ENCODE measurements at places on chromosomes 11 and 22. TPM values are rescaled to one million over a fixed set of nuclear protein-coding genes. Genes with fewer than 3 reads are reported as not detected.

- DNase-seq: no peak
Observed at GRCh38 chr11:44716256-44716655, 10.5 kb upstream of the TSPAN18 start.

GRCh38 chr11:8871171-8871775 lies 39.7 kb upstream of the AKIP1 start:
- no peak for DNase-seq

- DNase-seq: no peak
Observed at GRCh38 chr11:101863361-101863760, 51.4 kb upstream of the CEP126 start.

- no peak for DNase-seq
Observed at GRCh38 chr11:87394924-87395323, 357.2 kb downstream of the TMEM135 start.

The CLDN5 gene
- not detected for total RNA-seq

- peak; percentile 21 for DNase-seq
Observed at GRCh38 chr11:63813563-63814382, 517 bp downstream of the SPINDOC start.

The OR52A1 gene
- not detected for total RNA-seq

The DGCR2 gene
- total RNA-seq: 26.9 TPM

The GRAMD4 gene
- 33.0 TPM for total RNA-seq

The GLB1L2 gene
- total RNA-seq: 9.5 TPM

- DNase-seq: no peak
Observed at GRCh38 chr22:28297504-28297903, 378.4 kb upstream of the PITPNB start.

The OR8G1 gene
- total RNA-seq: not detected

GRCh38 chr11:87600938-87601337 lies 563.2 kb downstream of the TMEM135 start:
- DNase-seq: no peak

The PRRG4 gene
- total RNA-seq: 0.68 TPM

DNA sequence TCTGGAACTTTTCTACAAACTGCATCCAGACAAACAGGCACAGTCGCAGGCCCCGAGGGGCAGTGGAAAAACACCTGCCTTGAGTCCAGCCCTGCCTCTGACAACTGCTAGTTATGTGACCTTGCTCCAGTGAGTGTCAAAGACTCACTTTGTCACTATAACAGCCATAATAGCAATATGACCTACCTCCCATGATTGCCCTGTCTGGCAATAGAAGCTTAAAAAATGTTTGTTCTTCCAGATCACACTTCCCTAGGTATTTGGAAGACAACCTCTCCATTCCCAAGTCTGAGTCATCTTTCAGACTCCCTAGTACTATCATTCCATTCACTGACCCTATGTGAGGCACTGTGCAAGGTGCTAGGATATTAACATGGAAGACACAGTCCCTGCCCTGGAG lies 74.5 kb downstream of the RPL27A start:
- DNase-seq: no peak

GRCh38 chr22:37259540-37260029 lies 15.5 kb upstream of the RAC2 start:
- DNase-seq: no peak

DNA sequence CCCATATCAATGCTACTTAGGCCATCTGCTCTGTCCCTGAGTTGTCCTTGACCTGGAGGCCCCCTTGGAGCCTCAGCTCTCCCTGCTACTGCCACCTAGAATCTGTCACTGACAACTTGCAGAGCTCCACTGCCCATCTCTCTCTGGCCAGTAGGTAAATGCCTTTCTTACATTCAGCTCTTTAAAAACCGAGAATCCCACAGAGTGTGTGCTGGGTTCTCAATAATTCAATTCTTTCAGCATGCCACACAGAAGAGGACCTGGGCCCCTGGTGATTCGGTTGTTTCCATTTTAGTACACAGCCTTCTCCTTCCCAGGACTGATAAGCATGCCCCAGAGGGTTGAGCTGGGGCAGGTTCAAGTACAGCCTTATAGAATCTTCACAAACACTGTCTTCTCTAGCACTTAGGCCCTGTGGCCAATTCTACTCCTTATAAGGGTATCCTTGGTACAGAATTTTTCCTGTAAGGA lies 22.0 kb upstream of the IPO7 start:
- no peak for DNase-seq

GRCh38 chr11:90500922-90501568 lies 278.2 kb upstream of the CHORDC1 start:
- no peak for DNase-seq

- DNase-seq: no peak
Observed at GRCh38 chr22:19688301-19689290, 25.7 kb upstream of the SEPTIN5 start.

- peak; percentile 1 for DNase-seq
Observed at GRCh38 chr11:124402326-124402922, 3.6 kb upstream of the OR8B3 start.

DNA sequence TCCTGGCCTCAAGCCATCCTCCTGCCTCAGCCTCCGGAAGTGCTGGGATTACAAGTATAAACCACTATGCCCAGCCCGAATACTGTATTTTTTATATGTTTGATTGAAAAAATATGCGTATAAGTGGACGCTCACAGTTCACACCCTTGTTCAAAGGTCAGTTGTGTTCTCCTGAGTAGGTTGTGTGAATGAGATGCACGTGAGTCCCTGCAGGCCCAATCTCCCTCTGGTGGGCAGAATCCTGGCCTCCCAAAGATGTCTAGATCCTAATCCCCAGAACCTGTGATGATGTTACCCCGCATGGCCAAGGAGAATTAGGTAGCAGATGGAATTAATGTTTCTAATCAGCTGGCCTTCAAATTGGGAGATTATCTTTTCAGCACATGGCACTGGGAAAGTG lies 41.9 kb downstream of the CTTN start:
- no peak for DNase-seq

All from CD8-positive, alpha-beta memory T cell (primary cell).